ENCODE measurements at places on chromosomes 2 and 18.

DNA sequence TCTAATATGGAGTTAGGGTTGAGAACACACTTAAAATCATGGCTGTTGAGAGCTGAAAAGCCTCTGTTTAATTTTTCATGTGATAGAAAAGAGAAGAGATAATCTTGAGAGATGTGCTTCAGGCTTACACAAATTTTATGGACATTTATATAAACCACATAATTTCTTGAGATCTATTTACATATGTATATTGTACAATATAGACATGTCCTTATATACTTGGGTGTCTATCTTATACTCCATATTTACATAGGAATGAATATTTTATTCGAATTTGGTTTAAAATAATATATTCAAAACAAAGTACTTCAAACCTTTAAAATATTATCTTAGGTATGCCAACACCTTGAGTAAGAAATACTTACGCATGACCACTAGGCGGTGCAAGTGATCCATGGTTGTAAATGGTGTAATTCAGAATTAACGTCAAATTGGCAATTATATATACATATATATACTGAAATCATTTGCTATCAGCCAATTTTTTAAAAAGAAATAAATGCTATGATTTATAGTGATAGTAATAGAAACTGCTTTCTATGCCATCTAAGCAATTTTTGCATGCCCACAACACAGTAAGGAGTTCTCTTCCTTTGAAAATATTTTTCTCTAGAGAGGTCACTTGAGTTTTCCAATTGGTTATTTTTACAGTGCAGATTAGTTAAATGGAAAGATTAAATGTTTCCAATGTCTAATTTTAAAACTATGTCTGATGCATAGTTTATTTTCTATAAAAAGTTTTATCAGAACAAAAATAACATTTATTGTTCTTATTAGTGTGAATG is 37.6 kb upstream of the SPAG16 start:
- no peak for DNase-seq

DNA sequence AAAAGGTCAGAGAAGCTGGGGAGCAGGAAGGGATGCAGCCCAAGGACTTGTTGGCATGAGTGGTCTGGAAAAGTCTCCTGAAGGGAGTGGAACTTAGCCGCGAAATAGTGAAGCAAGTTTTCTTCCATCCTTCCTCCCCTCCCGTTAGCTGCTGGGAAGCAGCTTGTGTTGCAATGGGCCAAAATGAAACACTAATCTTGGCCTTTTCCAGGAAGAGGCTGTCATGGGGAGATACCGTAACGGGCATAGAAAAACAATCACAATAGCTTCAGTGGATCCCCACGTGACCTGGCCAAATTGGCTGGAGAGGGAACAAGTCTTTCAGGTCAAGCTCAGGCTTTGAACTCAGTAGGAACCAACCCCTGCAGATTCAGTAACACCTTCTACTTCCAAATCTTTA is 49.3 kb downstream of the SEMA4F start:
- no peak for DNase-seq

DNA sequence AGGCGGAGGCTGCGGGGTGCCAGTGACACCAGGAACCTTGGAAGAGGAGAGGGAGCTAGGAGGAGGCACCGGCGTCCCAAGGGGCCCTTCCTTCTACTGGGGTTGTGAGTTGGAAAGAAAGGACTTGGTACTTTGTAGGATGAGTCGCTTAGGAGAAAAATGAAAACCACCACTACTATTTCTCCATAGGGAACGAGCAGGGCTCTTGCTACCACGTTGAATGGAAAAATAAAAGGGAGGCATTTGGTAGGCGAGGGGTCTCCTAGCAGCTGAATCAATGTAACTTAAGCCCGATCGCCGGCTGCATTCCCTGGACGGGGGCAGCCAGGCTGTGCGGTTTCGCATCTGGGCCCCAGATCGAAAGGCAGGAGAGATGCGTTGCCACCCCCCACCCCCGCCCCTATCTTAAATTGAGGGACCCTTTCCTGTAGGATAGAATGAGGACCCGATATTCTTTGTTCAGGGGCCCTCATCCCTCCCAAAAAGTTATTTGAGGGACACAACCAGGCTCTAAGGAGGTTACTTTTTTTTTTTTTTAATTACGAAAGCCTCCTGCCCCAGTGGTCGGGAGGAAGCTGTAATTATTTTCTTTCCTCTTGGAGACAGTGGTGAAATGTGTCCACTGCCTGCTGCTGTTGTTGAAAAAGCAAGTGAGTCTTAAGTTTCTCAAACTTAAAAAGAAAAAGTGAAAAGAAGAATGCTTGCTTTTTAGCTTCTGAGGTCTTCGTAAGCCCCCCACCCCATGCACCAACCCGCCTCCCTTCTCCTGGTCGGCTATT is 1.3 kb downstream of the IGFBP2 start:
- DNase-seq = no peak

DNA sequence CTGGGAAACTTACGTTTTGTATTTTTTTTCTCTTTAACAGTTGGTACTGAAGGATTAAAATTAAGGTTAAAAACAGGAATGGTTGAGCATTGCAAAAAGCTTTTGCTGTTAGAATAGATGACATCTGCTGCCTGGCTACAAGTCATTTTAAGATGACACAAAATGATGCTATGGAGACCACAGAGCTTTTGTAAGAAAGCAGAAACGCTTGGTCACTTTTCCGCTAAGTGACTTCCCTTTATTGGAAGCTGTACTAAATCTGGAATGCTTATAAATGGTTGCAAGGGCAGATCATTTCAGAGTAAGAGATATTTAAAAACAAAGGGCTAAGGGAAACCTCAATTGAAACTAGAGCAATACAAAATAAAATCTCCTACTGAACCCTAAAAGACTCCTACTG is 544.0 kb downstream of the STK39 start:
- no peak for DNase-seq

DNA sequence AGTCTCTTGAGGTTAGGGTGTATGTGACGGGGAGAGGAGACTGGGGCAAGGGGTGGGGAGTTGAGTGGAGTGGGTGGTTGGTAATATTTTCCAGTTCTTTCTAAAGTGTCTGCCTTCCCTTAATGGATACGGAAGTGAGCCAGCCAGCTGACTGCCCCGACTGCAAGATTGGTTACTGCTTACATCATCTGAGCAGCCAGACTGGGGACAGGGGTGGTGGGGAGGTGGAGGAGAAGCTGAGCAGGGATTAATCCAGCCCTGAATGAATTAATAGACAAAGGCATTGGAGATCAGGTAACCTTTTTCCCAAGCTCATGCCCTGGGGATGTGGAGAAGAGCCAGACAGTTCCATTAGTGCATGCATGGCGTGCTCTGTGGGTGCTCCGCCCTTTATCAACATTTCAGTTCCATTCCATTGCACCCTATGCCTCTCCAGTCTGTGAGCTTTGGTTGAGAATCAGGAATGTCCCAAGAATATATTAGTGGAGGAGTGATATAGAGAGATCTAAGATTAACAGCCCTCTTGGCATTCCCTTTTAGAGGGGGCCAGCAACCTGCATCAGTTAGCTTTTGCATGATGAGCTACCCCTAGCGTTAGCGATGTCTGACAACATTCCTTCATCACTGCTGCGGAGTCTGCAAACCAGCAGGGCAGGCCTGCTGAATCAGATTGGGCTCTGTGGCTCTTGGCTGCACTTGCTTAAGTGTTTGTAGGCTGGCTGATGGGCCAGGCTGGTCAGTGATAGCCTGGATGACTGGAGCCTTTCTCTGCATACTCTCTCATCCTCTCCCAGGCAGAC is 67.4 kb downstream of the TNP1 start:
- no peak for DNase-seq

DNA sequence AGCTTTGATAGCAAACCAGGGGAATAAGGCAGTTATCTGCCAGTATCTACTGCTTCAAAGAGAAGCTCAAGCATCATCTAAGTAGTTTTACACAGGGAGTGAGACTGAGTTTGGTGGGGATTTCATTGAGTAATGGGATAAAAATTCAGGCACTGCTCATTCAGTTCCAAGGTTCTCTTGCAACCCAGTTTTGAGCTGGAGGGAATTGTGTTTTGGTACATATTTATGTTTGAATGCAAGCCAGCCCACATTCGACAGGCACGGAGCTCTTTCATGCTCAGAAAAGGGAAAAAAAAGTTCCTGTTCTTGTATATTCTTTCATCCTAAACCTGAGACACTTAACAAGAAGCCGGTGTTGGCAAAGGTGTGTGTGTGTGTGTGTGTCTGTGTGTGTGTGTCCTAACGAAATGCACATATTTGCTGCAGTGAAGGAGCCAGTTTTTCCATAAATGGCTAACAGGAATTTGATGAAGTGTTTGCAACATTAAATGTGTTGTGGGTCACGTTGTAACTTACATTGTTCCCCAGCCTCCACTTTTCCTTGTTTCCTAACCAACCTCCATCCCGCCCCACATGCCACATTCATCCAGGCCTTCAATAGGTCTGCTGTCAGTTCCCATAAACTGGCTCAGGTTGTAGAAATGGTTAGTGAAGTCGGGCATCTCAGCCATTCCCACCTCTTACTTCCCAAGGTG is 311.1 kb downstream of the TXNL1 start:
- DNase-seq = no peak

- no peak for DNase-seq
These were observed 186.1 kb upstream of the RBMS1 start for GRCh38 chr2:160679686-160680085.

- no peak for DNase-seq
These were observed 59.1 kb downstream of the ACSL3 start for GRCh38 chr2:222919841-222920526.

Data from activated B cell treated with CpG ODN at 0.5 μM for 24 hours (primary cell).